ENCODE measurements at places on chromosomes 3 and 15.
A peak's percentile ranks its signal among the peaks of the same experiment; 100 is the strongest.

DNA sequence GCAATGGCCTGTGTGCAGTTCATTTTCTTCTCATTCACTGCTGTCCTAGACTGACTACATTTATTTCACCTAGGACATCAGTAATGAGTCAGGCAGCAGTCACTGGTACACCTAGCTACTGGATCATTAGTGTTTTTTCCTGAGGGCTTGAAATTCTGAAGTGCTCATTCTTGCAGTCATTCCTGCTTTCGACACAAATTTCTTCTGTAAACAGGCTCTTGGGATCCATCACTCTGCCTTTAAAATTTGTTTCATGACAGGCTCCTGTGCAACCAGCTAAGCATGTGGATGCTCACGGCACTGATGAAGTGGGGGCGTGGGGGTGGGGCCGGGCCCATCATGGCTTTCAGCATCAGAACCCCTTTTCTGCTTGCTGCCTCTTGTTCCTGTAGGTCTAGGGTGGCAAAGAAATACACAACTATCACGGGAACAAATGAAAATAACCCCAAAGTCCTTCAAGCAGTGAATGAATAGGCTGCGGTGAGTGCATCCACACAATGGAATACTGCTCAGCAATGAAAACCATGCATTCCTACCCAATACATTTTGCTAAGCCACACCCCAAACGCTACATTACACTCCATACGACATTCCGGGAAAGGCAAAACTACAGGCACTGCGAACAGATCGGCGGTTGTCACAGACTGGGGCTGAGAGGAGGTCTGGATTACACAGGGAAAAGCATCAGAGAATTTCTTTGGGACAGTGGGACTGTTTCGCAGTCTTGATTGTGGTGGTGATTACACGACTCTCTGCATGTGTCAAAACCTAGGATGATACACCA is 9.3 kb upstream of the MELTF start:
- DNase-seq = no peak

DNA sequence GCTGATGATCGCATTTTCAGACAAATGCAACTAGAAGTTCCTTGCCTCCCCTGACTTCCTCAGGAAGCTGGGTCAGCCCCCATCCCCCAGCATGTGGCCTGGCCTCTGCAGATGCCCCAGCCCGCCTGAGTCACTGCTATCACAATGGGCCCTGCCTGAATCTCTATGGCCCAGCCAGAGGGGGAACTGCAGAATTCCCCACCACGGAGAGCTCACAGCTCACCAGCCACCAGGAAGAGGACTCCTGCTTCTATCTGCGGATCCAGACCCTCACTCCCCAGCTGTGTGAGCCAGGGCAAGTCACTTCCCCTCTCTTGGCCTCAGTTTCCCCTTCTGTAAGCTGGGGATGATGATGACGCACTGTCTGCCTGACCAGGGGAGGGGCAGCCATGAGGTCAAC is 6.9 kb downstream of the PLXND1 start:
- DNase-seq = peak; percentile 88

GRCh38 chr3:23856286-23856685 is 50.5 kb downstream of the UBE2E1 start:
- DNase-seq = no peak

GRCh38 chr3:139811331-139811730 is 123.7 kb upstream of the CLSTN2 start:
- no peak for DNase-seq

GRCh38 chr3:120678984-120679383 is 3.1 kb downstream of the HGD start:
- DNase-seq = no peak

- no peak for DNase-seq
Observed at GRCh38 chr15:76932135-76932966, 802 bp downstream of the RCN2 start.

DNA sequence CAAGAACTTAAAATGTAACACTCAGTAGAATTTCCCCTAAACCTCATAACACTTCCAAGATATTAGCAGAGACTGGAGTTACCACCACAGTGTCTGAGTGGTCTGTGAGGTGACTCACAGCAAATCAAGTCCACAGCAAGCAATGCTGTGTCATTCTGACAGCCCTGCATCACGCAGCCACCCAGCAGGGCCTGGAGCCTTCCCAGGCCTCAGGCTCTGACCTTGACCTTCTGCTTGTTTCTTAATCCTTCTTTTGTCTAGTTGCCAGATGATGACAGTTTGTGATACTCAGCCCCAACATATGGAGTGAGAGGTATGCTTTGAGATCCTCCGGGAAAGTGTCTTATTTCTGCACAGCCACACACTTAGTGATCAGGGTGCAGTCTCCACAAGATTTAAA is 82.5 kb downstream of the TOP2B start:
- no peak for DNase-seq

GRCh38 chr15:90126022-90126421 is 23.8 kb upstream of the IDH2 start:
- no peak for DNase-seq

Measured in CMK (cell line).